ENCODE measurements at places on chromosomes 4 and X.

DNA sequence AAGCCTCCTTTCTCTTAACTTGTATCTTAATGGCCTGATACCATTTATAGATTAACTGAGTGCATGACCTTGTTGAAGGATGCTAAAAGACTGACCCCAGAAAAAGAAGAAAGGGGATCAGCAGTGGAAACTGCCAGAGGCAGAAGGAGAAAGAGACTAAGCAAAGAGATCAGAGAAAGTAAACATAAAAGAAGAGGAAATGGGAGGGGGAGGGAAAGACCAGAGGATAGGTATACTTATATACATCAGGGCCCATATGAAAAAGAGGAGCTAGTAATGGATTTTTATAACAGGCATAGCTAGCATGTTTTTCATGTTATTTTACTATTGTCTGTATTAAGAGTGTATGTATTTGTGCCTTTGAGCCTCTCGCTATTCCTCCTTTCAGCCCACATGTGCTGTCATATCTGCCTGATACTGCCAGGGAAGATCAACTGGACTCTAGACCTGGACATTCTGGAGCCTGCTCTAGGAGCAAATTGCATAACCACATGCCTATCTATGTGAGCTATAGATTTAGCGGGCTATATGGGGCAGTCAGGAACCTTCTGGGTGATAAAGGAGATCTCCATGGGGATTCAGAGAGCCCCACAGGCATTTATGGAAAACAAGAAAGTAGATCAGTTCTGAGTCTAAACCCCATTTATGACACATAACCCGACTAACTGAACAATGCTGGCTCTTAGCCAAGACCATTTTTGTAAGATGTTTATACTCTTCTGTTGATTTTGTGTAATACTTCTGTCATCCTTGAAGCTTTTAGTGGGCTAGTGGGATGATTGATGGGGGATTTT lies 13.4 kb upstream of the SNX12 start:
- no peak for DNase-seq

DNA sequence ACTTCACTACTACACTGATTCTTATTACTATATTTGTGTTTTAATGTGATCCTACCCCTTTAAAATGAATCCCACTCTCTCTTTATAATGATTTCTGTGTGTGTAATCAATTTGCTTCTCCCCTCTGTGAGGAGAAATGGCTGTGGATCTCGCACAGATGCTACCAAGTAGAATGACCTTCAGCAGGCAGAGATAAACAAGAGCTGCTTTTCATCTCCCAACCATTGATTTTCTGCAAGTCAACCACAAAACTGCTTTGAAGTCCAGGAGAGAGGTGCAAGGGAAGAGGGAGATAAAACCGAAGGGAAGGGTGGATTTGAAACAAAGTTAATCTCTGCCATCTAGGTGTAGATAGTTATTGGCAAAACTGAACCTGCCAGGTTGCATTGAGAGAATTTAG lies 141.6 kb downstream of the NPNT start:
- DNase-seq, result no peak

- DNase-seq, result no peak
Observed at GRCh38 chr4:22490718-22491315, 25.0 kb downstream of the ADGRA3 start.

DNA sequence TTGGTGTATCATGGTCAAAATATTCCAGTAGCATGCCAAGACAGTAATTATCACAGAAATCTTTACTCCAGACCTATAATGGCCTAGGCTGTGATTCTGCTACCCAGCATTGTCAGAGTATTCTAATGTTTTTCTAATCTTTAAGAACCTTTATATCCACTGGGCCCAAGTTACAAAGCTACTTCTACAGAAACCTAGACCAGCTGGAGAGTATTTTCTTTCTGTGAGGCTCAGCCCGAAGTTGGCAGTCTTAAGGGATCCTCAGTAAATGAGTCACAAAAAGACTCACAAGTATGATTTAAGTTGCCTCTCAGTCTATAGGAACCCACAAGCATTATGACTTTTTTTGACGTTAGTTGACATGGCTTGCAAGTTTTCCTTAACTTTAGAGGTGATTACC lies 638.5 kb upstream of the FAM241A start:
- DNase-seq, result no peak

DNA sequence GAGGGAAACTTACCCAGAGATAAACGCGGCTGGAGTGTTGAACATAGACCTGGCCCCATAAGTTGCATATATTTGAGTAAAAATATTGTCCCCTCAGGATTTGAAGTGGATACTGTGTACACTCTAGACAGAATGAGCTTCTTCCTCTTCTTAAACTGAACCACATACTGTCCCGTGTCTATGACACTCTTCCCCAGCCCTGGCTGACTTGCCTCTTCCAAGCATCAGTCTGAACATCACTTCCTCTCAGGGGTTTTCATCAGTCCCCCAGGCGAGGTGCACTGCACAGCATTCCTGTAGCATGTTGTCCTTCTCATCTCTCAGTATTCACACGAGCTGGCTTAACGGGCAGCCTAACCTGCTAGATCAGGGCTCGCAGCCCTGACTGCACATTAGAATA lies 80.5 kb upstream of the TMEM150C start:
- DNase-seq, result no peak

DNA sequence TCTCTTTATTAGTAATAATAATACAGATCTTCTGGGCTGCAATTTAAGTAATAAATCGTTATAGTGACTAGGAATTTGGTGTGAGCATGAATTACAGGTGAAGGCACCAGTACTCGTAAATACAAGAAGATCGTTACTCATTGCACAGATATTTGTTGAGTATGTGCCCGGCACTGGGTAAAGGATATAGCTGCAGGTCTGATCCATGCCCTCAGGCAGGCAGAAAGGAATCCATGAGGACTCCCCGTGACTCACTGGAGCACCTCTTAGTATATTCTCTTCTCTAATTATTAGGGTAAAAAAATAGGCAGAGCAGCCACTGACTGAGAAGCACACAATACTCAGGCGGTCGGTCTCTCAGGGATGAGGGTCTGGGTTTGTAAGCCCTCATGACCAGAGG lies 868.3 kb downstream of the RAB28 start:
- DNase-seq, result no peak

DNA sequence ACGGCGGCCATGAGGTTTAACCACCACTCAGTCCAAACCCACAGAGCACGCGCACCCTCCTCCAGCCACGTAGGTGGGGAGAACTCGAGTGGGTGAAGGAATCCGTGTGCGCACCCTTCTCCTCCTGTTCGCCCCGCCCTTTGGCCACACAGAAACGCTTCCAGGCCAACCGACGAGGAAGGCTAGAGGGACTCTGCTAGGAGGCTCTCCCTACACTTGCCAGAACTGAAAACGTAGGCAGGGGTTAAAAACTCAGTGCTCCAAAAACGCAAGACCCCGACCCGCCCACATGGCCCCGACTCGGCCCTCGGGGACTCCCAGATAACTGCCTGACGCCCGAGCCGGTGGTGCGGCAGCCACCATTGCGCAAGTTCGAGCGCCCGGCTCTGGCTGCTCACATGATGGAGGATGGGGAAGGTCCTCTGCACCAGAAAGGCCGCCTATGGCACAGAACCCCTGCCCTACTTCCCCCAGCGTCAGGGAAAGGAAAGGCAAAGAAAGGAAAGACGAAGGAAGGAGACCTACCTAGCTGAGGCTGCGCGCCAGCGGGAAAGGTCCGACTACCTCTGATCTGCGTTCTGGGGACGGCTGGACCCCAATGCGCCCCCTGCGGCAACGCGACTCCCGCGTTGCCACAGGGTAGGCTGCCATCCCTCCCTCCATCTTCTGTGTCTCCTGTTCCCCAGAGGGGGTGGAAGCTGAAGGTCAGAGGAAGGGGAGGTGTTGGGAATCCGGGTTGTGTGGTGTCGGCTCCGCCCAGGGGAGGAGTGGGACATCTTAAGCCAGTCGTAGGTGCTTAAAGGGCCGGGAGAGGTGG lies 201.9 kb upstream of the AGTR2 start:
- no peak for DNase-seq

DNA sequence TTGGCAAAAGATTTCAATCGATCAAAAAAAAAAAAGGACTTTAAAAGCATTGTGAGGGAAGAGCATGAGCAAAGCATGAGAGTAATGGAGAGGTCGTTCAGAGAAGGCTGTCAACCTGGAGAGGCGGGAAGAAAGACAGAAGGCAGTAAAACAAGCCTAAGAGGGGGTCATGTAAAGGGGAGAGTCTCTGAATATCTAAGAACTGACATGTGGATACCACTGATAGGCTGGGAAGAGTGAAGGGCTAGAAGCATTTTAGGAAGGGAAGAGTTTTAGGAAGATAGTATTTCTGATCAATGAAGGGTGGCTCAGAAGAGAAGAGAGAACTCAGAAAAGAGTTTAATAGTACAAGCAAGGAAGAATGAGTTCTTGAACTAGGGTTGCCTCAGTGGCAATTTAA lies 7.5 kb downstream of the FAM9C start:
- no peak for DNase-seq

DNA sequence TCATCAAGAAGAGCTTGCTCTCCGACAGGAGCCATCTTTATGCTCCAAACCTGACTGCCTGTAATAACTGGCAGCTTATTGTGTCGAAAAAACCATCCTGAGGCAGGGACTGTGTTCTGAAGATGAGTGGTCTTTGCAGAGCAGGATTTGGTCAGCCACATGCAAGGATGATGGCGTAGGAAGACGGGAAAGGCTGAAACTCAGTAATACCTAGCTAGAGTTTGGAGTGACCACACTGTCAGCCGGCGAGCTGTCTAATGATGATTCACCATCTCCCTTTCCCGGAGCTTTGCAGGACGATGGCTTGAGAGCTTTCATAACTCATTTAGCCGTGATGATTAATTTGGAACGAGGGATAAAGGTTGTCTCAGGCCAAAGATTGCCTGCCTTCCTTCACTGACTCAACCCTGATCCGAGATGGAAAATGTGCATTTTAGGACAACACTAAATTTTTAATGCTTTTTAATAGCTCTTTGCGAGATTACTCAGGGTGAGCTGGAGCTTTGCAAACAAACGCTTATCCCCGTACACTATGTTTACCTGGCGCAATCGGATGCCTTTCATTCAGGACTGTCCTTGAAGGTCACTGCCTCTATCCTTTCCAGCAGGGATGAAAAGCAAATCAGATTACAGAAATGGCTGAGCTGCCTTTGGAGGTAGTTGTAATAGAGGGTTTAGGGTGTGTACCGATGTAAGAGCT lies 288.5 kb downstream of the ASMT start:
- no peak for DNase-seq

- no peak for DNase-seq
Observed at GRCh38 chr4:48704091-48704802, 75.8 kb downstream of the FRYL start.

GRCh38 chr4:39341075-39341725 lies 25.0 kb downstream of the RFC1 start:
- DNase-seq, result no peak

DNA sequence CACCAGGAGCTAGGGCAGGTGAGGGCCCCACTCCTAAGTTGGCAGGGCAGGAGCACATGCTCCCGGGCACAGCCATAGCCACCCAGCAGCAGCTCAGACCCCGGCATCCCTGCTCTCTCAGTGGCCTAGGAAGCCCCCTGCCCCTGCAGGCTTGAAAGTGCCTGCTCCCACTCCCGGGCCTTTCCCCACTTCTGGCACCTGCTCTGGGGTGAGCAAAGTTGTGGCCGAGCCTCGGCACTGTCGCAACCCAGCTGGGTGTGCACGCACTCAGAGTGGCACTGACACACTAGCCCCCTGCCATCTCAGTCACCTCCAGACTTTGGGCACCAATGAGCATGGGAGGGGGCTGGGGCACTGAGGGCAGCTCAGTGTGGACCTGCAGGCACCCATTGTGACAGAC lies 60.8 kb upstream of the CDKN2AIP start:
- no peak for DNase-seq

- no peak for DNase-seq
Observed at GRCh38 chr4:2415881-2416563, 2.4 kb downstream of the ZFYVE28 start.

- DNase-seq, result no peak
Observed at GRCh38 chr4:89847571-89848325, 10.8 kb upstream of the SNCA start.
